ENCODE measurements at places on chromosomes 11 and 22.

DNA sequence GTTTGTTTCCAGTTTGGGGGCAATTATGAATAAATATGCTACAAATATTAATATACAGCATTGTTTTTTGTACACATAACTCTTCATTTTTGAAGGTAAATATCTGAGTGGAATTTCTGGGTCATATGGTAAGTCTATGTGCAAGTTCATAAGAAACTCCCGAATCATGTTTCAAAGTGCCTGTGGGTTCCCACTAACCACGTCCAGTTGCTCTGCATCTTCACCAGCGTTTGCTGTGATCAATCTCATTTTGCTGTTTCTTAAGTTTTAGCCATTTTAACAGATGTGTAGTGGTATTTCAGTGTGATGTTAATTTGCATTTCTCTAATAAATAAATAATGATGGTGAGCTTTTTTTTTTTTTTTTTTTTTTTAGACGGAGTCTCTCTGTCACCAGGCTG is 14.2 kb upstream of the CSRP3 start:
- DNase-seq = no peak

- DNase-seq = no peak
These were observed 4.6 kb downstream of the LRRC32 start for GRCh38 chr11:76665921-76666351.

DNA sequence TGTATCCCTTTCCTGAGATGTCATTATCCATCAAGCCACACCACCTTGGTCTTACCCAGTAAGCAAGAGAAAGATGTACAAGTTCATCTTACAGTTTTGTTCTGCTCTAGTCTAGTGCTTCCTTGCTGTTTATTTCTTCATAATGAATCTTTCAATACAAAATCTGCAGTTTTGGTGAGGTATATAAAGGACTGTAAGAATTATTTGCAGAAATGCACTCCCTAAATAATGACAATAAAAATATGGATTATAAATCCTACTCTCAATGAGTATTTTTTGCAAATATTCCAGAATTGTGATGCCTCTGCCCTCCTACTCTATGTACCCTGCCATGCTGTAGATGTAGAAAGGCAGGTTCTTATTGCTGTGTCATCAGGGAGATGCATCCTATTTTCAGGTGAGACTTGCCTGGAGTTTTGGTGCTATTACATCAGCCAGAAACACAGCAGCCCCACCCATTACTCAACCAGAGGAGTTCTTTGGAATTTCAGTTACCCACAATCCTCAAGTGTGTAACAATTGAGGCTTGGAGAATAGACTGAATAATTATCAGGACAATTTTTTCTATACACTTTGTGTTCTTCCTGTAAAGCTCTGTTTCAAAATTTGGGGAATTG is at the start of gene OR10S1:
OR10S1 (minus strand) TSS at position 51 of the 617 bp plus-strand sequence. CDS start 117 bp downstream, outside the sequence.
- DNase-seq = no peak

DNA sequence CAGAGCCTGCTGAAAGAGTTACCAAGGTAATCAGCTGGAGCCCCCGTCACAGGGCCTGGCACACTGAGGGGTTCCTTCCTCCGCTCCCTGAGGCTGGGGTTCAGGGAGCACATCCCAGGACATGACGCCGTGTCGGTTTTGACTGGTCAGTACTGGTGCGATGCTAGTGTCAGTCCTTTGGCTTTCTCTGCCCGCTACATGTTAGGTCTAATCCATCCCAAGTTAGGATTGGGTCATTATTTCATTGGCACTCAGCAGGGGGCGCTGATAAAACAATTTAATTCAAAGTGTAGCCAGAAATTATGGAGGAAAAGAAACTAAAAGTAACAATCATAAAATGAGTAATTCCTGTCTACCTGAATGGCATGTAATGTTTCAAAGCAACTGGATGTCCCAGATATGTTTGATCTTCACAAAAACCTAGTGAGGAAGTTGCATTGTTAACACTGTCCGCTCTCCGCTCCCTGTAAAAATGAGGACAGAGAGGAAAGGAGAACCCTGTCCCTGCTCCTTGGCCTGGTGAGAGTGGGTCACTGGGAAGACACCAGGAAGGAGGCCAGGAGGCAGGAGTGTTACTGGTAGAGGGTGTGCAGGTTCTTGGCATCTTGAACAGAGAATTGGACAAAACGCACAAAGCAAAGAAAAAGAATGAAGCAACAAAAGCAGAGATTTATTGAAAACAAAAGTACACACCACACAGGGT is 27.1 kb downstream of the TSKU start:
- peak; percentile 19 for DNase-seq

DNA sequence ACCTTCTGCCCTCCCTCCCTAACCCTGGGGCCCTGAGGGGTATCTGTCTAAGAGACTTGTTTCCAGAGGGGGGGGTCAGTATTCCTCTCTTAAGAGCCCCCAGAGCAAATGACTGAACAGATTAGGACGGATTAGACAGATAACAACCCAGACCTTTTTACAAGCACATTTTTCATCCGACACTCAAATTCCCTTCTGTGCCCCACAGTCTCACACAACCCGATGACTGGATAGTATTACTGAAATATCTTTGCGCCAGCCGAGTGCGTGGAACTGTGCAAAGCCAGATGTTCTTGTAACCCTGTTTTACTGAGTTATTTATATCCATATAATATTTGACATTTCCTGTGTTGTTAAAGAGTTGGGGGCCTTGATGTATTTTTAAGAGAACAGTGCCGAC is 30.9 kb upstream of the FLI1 start:
- DNase-seq = no peak

DNA sequence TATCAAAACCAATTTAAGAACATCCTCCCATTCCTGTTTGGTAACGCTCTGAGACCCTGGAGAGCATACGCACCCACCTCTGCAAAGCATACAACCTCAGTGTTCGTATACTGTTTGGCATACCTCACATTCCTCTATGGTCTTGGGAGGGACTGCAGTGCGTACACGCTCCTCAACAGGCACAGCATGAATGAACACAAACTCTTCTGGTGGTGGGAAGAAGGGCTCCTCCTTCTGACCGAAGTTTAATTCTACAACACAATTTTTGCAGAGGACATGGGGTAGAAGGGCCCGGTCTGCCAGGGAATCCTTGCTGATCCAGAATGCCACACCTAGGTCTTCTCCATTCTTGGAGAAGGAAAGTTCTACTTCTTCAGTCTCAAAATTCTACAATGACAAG is 5.3 kb downstream of the HNRNPUL2 start:
- DNase-seq = no peak

GRCh38 chr11:132095230-132096131 is 725.1 kb downstream of the NTM start:
- no peak for DNase-seq

- DNase-seq = peak; percentile 36
These were observed 75.4 kb upstream of the KCNQ1OT1 start for GRCh38 chr11:2775083-2775625.

DNA sequence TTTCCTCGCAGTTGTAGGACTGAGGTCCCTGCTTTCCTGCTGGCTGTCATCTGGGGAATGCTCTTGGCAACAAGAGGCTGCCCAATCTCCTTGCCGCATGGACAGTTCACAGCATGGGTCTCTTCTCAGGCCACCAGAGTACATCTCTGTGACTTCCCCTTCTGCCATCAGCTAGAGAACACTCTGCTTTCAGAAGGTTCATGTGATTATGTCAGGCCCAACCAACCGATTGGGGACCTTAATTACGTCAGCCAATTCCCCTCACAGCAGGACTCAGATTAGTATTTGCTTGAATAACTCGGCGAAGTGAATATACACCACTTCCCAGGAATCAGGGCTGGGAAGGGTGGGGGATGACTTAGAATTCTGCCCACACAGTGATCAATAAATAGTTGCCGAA is 61.9 kb upstream of the CSNK2A3 start:
- no peak for DNase-seq

GRCh38 chr22:44179196-44179988 is 1.3 kb upstream of the PARVG start:
- no peak for DNase-seq

- DNase-seq = no peak
These were observed 16.2 kb downstream of the CAPN5 start for GRCh38 chr11:77082838-77083565.

DNA sequence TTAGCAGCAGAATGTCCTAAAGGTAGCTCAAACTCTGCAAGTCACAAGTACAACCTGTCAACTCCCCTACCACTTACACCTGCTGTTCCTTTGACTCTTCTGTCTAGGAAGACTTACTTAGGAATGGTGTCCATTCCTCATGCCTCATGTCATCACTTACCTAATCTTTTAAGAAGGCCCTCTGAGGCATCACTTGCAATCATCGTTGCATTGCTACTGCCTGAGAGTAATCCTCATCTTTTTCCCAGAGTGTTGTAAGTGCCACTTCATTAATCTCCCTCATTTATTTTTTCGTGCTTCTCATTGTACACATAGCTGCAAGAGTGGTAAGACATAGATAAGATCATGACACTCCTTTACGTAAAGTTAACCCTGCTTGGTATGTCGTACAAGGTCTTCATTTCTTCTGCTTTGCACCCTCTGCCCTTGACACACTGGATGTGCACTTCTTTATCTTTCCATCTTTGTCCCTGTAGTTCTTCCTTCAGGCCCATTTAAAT is 54.6 kb downstream of the SFI1 start:
- DNase-seq = no peak

DNA sequence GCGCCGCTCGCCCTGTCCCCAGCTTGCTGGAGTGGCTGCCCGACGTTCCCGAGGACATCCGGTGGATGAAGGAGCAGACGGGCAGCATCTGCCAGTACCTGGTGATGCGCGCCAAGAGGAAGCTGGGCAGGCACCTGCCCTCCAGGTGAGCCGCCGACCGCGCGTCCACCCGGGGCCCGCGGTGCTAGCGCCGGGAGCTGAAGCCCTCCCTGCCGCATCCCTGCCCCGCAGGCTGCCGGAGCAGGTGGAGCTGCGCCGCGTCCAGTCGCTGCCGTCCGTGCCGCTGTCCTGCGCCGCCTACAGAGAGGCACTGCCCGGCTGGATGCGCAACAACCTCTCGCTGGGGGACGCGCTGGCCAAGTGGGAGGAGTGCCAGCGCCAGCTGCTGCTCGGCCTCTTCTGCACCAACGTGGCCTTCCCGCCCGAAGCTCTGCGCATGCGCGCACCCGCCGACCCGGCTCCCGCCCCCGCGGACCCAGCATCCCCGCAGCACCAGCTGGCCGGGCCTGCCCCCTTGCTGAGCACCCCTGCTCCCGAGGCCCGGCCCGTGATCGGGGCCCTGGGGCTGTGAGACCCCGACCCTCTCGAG is 3.3 kb upstream of the CRACR2B start:
- DNase-seq = no peak

DNA sequence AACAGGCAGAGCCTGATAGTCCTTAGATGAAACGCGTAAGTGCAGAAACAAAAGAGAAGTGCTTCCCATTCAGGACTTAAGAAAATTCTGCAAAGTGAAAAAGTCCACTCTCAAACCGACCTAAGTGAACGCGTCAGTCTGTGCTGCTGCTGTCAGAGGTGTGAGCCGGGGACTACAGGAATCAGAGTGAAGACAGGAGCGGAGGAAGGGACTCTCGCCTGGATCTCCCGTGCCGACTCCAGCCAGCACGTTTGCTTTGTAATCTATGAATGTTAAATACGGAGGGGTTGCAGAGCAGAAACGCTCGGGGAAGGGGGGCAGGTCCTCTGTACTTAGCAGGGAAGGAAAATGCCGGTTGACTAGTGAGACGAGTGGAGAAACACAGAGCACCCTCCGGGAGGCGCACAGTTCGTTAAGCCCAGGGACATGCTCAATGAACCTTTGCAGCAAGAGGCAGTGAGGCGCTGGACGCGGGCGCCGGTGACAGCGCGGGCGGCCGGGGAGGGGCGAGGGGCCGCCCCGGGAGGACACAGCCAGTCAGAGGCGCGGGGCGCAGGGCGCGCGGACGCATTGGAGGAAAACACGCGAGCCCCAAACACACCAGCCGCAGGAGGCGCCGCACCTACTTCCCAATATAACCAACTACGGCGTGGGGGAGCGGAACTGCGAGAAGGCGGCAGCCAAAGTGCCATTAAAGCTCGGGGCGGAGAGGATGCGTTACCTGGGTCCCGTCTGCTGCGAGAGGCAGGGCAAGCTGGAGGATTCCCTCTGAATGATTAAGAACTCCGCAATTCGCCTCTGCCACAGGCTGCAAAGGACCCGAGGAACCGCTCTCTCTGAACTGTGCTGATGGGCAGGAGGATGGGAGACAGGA is at the start of gene CNTN5:
CNTN5 (plus strand) TSS at position 598 of the 874 bp plus-strand sequence.
- DNase-seq = no peak

GRCh38 chr11:20027556-20028013 is 132.7 kb downstream of the DBX1 start:
- DNase-seq = no peak

GRCh38 chr11:961921-962320 is 36.3 kb downstream of the AP2A2 start:
- DNase-seq = no peak

GRCh38 chr11:124919898-124920297 is 848 bp downstream of the HEPN1 start:
- no peak for DNase-seq

GRCh38 chr11:5489576-5490357 is 1.3 kb downstream of the OR52D1 start:
- no peak for DNase-seq

GRCh38 chr11:112129656-112130055 is 34.2 kb downstream of the IL18 start:
- no peak for DNase-seq

GRCh38 chr11:17792161-17792560 is 57.6 kb downstream of the KCNC1 start:
- DNase-seq = no peak

GRCh38 chr22:46965555-46966494 is 203.4 kb downstream of the TBC1D22A start:
- no peak for DNase-seq

GRCh38 chr11:94315664-94316063 is 11.3 kb downstream of the IZUMO1R start:
- DNase-seq = no peak

DNA sequence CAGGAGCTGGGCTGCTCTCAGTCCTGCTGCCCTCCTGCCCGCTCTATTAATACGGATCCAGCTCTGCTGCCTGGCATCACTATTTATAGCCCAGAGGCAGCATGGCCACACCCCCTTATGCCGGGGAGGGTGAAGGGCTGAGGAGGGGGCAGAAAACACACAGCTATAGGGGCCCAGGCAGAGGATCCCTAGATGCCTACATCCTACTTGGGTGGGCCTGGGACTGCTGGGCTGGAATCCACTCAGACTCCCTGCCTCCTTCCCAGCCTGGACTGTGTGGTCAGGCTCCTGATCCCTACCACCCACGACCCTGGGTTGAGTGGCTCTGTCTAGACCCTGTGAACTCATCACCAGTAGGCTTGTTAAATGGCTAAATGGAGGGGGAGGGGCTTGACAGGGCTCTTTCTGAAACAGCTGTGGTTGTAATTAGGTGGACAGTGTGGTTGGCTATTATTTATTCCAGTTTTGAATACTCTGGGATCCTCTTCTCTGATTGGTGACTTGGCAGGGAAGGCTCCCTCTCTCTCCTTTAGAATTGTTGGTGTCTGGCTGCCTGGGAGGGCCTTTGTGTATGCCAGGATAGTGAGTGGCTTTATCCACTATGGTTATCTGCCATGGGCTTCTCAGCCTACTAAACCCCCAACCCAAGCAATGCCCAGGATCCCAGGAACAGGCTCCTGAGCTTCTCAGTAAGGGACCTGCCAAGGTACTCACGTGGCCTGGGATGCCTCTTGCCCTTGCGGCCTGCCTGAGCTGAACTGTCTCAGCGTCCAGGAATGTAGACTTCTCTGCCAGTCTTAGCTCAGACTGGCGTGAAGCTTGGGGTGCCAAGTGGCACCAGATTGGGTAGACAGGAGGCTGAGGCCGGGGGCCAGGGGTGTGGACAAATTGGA is 15.2 kb downstream of the PHLDB1 start:
- peak; percentile 82 for DNase-seq

- no peak for DNase-seq
These were observed 10.5 kb downstream of the EHD1 start for GRCh38 chr11:64867748-64868462.

Measured in breast epithelium (tissue), 4 donors.